ENCODE measurements at places on chromosomes 3 and 15. TPM values are rescaled to one million over a fixed set of nuclear protein-coding genes. Genes with fewer than 3 reads are reported as not detected.

The TM4SF1 gene
- 0.84 TPM for total RNA-seq

The LRRIQ4 gene
- total RNA-seq, result not detected

The RASGRP1 gene
- total RNA-seq, result 64.9 TPM

The TM6SF1 gene
- 5.6 TPM for total RNA-seq

Data from mononuclear cell (primary cell).